ENCODE measurements at places on chromosomes 12 and 14. TPM values are rescaled to one million over a fixed set of nuclear protein-coding genes. Genes with fewer than 3 reads are reported as not detected.

SLC10A1 gene
- not detected for total RNA-seq

CEP290 gene
- 16.4 TPM for total RNA-seq

CFAP251 gene
- total RNA-seq = 17.2 TPM

MIP gene
- total RNA-seq = 0.29 TPM

IL26 gene
- total RNA-seq = not detected

LRP6 gene
- 15.5 TPM for total RNA-seq

PZP gene
- not detected for total RNA-seq

EFS gene
- 0.07 TPM for total RNA-seq

PCED1B gene
- total RNA-seq = 7.2 TPM

TSPAN19 gene
- not detected for total RNA-seq

GRCh38 chr14:90079576-90079975 lies 17.8 kb downstream of the KCNK13 start:
- DNase-seq = no peak

GRCh38 chr12:19215115-19215514 lies 85.6 kb downstream of the PLEKHA5 start:
- no peak for DNase-seq

- DNase-seq = no peak
Measured at GRCh38 chr12:122958198-122958888, 7.9 kb downstream of the ABCB9 start.

GRCh38 chr14:81170829-81171195 lies 49.9 kb downstream of the GTF2A1 start:
- DNase-seq = no peak

DNA sequence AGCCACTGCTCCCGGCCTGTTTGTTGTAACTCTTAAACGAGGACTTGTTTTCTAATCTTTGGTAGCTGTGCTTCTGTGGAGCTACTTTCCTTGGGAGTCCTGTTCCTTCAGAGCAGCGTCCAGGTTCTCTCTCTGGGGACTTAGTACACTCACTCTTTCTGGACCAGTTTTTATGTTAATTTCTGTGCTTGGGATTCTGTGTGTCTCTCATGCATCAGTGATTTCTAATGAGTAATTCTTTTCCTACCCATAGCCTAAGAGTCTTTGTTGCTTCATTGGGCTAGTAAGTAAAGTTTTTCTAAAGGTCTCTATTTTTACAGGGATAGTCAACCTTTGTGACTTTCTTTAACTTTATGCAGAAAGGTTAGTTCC lies 289.3 kb downstream of the FBXL14 start:
- DNase-seq = no peak

DNA sequence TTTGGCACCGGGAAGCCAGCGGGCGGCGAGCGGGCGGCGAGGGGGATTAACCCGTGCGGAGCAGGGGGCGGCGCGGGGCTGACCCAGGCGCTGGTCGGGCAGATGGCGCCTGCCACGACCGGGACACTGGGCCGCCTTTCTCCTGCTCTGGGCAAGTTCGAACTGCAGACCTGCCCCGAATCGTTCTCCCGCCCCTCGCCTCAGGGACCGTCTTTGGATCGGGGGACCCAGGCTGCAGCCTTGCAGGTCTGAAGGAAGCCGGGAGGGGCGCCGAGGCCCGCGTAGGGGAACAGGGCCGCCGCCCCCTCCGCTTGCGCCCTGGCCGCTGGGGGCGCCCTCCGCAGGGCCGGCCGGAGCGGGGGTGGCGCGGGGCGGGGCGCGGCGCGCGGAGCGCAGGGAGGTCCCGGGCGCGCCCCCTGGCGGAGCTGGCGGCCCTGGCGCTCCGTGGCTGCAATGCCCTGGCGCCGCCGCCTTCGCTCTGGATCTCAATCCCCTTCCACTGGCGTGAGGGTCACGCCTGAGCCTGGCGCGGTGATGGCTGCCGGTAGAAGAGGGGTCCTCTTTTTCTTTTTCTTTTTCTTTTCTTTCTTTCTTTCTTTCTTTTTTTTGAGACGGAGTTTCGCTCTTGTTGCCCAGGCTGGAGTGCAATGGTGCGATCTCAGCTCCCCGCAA lies 449 bp upstream of the LTBP2 start:
- peak; percentile 85 for DNase-seq

DNA sequence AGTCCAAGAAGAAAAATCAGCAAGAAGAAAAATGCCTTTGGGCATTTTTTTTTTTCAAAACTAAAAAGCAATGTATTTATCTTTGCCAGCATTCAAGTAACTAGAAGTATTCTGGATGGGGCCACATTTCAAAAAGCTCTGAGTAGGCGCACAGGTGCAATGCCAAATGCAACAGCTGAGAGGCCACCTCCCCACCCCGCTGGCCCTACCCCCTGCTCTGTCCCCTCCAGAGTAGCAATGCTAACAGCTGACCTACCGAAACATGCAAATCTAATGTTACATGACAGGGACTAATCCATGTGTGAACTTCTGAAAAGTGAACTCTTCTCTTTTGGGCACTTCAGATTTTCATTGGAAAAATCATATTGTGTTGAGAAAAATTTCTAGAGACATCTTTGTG lies 153.7 kb upstream of the SLC38A2 start:
- DNase-seq = no peak

DNA sequence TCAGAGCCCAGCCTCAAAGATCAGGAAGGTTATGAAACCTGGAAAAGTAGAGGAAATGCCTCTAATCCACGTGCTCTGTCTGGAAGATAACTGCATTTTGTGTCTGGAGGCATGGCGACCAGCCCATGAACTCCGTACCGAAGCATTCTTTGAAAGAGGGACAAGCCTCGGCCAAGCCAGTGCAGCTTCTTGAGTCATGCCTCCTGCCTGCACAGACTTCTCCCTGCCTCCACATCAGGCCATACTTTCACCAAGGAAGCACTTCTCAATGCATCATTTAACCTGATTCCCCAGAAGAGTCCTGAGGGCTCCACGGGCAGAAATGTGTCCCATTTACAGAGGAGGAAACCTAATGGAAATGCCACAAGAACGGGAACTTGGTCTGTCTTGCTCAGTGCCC lies 3.4 kb downstream of the ACTN1 start:
- DNase-seq = no peak

- DNase-seq = no peak
Measured at GRCh38 chr14:50318031-50318626, 6.0 kb downstream of the DMAC2L start.

DNA sequence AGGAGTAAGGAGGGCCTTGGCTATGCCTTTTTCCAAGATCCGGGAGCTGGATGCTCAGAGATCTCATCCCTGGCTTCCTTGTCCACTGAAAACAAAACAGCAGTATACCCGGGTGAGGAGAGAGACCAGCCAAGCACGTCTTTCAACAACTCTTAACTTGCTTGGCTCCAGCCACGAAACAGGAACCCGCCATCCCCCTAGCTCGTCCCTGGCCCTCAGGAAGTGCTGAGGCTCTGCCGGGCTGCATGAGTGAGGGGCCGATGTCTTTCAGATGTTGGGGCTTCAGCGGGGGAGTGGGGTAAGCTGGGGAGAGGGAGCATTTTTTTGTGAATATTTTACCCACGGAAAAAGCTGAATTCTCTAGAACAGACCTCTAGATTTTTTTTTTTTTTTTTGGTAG lies 231.1 kb downstream of the CACNA1C start:
- DNase-seq = no peak

DNA sequence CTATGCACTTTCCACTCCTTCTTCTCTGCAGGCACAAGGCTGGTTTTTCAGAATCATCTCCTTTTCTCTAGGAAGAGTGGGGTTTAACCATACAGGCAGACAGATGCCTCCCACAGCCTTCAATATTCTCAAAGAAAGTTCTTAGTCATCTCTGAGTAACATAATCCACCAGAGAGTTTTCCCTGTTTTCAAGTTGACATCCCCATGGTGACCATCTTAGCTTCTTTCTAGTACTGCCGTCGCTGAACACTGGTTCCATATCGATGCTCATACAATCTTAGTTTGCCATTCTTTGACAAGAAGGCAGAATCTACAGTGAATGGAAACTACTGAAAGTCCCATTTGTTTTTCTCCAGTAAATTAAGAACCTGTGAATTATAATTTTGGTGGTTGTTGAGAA lies 28.6 kb downstream of the TPH2 start:
- no peak for DNase-seq

DNA sequence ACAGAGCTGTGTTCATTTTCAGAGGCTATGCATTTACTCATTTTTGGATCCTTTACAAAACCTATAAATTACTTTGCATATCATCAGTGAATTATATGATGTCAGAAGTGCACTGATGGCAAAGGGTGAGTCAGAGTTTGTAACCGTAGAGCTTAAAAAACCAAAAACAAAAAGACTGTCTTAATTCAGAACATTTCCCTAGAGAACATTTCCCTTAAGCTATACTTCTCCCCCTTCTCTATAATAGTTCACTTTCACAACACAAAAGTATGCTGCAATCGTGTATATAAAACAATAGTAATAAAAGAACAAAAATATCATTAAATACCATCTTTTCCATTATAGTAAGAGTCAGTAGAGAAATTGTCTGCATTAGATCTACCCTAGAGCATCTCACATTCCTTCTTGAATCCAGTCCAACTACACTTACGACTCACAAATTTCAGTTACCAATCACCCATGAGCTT lies 934.9 kb downstream of the LRFN5 start:
- no peak for DNase-seq

DNA sequence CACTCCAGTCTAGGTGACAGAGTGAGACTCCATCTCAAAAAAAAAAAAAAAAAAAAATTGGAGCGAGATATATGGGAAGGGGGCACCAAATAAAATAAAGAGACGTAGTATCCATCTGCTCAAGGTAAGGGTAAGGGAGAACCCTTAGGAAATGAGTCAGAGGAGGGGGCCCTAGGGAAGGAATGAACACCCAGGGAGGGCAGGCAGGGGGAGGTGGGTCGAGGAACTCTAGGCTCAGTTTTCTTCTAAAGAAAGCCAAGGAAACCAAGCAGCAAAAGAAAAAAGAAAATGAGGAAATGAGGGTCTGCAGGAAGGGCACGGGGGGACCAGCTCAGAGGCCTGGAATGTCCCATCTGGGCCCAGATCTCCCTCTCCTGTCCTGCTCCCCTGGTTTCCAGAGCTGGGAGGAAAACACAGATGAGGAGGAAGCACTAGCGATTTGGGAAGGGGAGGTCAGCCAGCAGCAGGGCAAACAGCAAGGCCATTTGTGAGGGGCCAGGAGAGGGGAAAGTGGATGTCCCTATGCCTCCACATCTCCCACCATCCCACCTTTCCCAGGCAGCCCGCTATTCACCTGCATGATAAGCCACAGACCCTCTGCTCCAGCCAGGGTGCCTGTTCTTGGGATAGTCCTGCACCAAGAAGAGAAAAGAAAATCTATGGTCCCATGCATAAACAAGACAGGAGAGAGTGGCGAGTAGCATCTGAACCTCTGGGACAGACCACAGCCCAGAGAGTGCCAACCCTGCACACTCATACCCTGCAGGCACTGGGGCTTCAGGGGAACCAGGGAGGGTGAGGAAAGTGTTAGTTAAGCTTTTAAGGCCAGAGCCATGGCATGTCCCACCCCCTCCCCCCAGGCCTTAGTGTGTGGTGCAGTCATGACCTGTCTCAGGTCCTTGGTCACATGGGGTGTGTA lies 11.9 kb downstream of the SPRYD3 start:
- DNase-seq = no peak

DNA sequence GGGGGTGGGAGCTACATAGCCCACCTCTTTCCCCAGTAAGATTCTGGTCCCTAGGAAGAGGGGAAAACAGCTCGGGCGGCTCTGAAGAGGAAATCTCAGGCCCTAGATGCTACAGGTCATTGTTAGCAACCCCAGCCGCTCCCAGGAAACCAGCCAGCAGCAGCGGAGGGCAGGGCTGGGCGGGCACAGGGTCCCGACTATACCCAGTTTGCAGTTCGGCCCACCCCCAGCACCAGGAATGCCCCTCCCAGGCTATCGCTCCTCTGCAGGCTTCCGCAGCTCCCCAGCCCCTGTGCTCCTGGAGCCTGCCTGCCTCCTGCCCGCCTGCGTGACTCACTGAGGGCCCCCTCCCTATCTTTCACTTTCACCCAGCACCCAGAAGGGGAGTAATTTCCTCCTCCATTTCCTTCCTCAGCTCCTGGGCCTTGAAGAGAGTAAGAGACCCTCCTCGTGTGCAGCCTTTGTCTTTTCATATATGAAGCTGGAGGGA lies 27.2 kb upstream of the PNMA1 start:
- DNase-seq = peak; percentile 90

GRCh38 chr14:95038521-95039250 lies 118.6 kb downstream of the DICER1 start:
- DNase-seq = no peak

DNA sequence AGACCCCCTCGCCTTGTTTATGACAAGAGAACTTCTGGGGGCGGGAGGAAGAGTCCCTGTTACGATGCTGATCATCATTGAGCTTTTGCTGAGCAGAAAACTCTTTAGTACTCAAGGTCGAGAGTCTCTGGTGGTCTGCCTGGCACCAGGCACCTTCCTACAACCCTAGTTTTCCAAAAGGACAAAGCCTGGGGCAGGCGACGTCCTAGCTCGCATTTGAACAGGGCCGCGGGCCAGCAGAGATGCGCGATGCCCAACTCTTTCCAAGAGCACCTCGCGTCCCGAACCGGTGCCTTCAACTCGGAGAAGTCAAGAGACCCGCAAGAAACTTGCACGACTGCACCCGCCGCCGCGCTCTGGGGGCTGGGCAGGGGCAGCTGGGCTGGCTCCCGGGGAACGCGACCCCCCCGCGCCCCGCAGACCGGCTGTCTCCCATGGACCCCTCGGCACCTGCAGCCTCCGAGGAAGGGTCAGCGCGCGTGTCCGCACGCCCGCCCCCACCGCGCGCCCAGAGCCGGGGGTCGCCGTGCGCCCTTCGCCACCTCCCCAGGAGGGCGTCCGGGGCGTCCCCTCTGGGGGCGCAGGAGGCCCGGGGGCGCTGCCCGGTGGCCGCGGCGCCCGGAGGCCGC lies 377 bp upstream of the BCL7A start:
- peak; percentile 37 for DNase-seq

DNA sequence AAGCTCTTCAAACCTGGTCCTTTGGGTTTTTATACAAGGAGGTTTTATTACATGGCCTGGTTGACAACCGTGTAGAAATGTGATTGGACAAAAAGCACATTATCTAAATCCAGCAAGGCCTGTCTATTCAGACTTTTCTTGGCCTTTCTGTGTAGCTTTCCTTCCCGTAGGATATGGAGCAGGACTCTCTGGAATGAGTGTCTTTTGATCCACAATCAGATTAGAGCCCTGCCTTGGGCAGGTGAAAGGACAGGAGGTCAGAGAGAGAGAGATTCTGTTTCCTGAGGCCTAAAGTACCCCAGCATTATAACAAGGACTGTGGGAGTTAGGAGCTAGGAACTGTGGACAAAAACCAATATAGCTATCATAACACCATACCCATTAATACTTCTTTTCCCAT lies 375.5 kb upstream of the RGS6 start:
- DNase-seq = no peak

GRCh38 chr12:112285600-112286401 lies 96.4 kb downstream of the HECTD4 start:
- DNase-seq = no peak

All from K562 (cell line).